Activated naive CD4-positive, alpha-beta T cell (primary cell): ENCODE measurements at places on chromosomes 7 and 10.

DNA sequence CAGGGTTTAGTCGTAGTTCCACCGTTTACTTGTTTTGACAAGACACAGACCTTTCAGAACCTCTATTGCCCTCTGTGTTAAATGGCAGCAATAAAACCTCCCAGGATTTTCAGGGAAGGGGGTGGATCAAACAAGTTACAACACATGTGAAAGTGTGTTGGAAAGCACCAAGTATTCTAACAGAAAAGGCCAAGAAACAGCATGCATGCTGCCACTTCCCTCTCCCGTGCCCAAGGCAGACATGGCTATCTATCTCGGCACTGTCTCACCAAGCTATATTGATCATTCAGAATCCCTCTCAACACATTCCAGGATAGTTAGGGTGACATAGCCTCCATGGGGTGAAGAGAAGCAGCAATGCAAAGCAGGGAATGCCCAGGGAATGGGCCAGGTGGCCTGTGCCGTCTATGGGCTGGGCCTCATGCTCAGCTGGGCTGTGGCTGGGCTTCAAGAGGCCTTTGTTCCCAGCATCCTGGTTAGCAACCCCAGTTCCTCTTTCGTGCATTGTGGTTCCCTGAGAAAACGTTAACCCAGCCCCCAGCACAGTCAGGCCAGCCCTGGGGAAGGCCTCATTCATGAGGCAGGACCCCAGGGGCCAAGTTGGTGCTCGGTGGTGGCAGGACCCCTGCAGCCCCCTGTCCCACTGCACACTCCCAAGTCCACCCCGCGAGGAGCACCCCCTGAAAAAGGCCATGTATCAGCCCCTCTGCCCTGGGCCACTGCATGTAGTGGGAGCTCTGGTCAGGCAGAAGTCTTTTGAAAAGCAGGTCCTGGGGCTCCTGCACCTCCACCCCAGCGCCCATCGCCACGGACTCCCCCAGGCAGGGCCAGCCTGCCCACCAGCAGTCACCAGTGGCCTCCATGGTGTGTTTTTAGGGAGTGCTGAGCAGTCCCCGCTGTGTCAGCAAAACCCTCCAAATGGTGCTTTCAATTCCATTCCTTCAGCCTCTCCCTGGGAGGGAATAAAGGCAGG, 25.5 kb downstream of the VSIR start:
- no peak for DNase-seq

DNA sequence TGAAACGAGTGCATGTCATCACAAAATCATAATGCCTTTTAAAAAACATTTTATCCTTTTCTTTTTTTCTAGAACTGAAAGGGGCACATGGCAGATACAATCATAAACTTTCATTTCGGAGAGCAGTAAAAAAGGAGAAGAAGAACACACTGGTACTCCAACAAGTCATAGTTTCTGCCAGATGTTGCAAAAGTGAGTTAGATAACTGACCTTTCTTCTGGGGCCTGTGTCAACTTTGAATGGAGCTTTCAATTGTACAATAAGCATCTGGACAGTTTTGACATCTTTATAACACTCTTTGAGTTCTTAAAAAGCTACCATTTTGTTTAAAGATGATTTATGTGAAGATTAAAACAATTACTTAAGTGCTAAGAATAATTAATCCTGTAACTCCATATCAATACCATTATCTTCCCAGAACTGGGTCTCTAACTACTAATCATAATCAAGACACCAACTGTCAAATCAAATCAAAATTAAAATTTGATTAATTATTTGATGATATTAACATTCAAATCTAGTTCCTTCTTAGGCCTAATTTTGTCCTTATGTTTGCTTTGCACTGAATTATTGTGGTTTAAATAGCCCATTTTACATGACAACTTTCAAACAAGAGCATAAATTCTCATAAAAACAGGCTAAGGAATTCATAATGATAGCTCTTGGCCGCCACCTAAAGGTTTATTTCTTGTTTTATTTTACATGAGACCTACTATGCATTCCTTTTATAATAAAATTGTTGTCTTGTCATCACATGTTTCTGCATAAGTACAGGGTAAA, 19.5 kb upstream of the ITGB8 start:
- no peak for DNase-seq

DNA sequence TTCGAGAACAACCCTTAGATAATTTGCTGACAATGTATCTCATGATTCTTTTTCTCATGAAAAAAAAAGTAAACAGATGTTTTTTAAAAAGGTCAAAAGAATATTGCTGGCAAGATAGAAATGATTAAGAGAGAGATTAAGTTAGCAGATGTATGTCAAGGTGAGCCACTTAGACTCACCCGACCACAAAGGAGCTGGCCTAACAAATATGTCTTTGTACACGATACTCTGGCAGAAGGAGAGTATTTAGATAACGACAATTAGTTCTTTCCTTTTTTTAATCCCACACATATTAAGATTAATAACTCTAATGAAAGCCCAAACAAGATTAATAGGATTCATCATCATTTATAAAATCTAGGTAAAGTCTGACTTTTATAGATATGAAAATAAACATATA, 156.7 kb downstream of the RAPGEF5 start:
- DNase-seq, result no peak

- no peak for DNase-seq
Observed at GRCh38 chr10:75717126-75717916, 285.9 kb downstream of the LRMDA start.

DNA sequence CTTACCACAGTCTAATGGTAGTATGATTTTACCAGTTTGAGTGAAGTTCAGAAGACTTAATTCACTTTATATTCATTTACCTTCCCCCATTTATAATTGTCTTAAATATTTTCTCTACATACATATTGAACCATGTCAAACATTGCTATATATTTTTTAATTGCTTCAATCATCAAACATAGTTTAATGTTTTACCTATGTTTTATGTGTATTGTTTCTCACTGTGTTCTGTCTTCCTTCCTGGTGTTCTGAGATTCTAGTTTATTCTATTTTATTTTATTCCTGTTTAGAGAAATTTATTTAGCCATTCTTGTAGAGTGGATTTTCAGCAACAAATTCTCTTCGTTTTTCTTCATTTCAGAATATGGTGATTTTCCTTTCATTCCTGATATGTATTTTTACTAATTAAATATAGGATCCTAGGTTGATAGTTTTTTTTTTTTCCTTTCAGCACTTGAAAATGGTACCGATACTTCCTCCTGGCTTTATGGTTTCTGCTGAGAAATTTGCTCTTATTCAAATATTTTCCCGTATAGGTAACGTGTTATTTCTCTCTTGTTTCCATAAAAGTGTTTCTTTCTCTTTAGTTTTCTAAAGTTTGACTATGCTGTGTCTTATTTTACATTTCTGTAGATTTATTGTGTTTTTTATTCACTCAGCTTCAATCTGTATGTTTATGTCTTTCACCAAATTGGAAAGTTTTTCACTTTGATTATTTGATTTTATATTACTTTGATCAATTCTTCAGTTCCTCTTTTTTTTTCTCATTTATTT, 201.8 kb upstream of the AGR3 start:
- no peak for DNase-seq

GRCh38 chr10:12418725-12419261, 69.4 kb downstream of the CAMK1D start:
- DNase-seq, result no peak

DNA sequence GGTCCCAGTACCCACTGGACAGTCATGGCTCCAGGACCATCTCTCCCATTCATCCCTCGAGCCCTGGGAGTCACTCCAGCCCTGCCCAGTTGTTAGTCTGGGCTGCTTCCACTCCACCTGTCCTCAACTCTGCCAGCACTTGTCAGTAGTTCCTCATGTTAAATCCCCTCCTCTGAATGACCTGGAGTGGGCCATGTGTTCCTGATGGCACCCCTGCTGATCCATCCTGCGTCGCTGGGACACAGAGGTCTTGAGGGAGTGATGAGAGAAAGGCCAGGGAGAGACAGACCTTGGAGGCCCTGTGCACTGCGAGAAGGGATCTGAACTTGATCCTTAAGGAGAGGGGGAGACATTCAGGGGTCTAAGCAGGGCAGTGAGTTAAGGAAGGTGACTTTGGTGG, 174.9 kb downstream of the GRID1 start:
- DNase-seq, result no peak

DNA sequence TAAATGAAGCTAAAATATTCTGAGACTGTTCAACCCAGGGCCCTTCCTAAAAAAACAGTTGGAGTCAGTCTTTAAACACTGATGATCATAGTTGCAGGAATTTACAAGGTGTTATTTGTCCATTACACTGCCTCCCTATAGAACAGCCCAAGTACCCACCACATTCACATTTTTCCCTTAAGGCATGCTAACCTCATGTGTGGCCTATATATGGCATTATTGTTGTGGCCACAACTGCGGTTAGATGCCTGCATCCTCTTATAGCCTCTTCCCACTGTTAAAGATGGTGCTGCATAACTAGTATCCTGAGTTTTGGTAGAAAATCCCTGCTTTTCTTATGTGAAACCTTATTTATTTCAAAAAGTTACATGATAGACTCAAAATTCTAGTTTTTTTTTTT, 287.9 kb upstream of the SEMA3A start:
- no peak for DNase-seq

DNA sequence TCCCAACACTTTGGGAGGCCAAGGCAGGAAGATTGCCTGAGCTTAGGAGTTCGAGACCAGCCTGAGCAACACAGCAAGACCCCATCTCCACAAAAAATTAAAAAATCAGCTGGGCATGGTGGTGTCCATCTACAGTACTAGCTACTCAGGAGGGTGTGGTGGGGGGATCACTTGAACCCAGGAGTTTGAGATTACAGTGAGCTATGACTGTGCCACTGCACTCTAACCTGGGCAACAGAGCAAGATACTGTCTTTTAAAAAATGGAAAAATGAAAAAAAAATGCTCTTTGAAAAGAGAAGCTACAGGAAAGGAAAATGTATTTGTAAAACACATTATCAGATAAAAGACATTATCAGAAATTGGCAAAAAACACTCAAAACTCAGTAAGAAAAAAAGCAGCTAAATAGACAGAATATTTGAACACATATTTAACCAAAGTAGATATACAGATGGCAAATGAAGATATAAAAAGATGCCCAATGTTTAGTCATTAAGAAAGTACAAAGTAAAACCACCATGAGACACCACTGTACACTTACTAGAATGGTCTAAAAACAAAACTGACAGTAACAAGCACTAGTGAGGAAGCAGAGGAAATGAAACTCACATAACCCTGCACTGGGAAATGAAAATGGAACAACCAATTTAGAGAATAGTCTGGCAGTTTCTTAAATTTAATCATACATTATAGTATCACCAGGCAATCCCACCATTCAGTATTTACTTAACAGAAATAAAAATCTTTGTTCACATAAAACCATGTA, 40.5 kb downstream of the NRBF2 start:
- no peak for DNase-seq

- no peak for DNase-seq
Observed at GRCh38 chr7:30931929-30932540, 20.4 kb downstream of the AQP1 start.

DNA sequence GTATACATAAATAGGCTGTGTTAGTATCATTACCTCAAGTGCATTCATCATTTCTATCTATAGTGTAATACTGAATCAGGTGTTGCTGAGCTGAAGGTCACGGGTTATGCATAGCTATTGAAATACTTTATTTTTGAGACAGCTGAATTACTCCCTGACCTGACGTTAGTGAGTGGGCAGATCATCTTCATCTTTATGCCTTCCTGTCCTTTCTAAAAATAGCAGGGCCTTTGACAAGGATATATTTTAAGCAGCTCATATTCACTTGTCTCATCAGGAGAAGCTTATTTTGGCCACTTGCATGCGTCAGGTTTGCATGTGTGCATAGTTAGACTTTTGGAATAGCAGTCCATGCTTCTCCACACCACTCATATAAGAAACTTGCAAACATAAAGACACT, 63.6 kb upstream of the DKK1 start:
- DNase-seq, result no peak

GRCh38 chr10:49096890-49097445, 18.4 kb downstream of the VSTM4 start:
- no peak for DNase-seq

GRCh38 chr7:120280743-120281142, 7.8 kb downstream of the KCND2 start:
- no peak for DNase-seq

- no peak for DNase-seq
Observed at GRCh38 chr10:51369903-51370302, 295.6 kb downstream of the PRKG1 start.

DNA sequence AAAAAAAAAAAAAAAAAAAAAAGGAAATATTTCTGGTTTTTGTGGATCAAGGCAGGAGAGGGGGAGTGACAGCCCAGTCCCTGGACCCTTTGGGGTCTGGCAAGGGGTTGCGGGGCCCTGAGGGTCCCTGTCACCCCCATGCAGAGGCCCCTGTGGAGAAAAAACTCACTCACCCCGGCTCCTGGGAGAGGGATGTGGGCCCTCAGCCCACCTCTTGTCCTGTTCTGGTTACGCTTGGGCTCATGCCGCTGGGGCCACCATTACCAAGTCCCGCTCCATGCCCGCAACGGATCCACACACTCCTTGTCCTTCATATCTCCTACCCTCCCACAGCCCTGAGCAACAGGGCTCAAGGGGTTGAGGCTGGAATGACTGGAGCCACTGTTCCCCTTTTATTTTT, 1.0 kb upstream of the TMEM184A start:
- DNase-seq, result no peak

DNA sequence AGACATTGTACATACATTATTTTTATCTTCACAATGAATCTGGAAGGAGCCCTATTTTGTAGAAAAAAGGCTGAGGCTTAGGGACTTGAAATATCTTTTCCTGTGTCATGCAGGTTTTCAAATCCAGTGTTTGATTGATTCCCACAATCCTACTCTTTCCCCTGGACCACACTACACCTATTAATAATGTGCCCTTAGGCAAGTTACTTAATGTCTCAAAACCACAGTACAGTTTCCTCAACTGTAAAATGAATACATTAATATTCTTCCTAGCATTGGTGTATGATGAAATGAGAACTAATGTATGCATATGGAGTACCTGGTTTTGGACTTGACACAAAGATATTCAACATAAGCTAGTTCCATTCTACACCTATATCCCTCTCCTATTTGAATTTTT, 313.3 kb upstream of the SP8 start:
- no peak for DNase-seq

DNA sequence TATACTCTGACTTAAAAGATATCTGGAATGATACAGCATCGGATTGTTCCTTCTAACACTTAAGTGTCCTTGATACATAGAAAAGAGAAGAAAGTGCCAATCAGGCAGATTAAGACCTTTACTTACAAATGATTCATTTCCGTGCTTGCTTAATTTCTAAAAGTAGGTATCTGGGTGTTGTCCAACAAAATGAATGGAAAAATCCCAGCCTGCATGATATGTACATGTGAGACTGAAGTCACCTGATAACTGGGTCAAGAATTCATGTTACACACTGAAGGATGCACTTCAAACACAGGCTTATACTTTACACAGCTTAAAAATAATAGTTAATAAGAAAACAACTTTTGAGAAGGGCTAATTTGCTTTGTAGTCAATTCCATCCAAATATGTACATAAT, 25.2 kb upstream of the PLXDC2 start:
- no peak for DNase-seq
